ENCODE measurements at places on chromosomes 5 and 9. TPM values are rescaled to one million over a fixed set of nuclear protein-coding genes. Genes with fewer than 3 reads are reported as not detected.

C5orf58 gene
- not detected for total RNA-seq

PCDHGA4 gene
- 0.09 TPM for total RNA-seq

IFNB1 gene
- total RNA-seq: not detected

FCN1 gene
- total RNA-seq: not detected

BRINP1 gene
- 0.26 TPM for total RNA-seq

PCDHGB2 gene
- 0.09 TPM for total RNA-seq

CLIC3 gene
- total RNA-seq: 2.4 TPM

TAF9 gene
- 139 TPM for total RNA-seq

All from A549 treated with DMSO at 1 μM for 4 hours (cell line).